GM19239 (cell line): ENCODE measurements at places on chromosomes 4 and X.

GRCh38 chr4:40471923-40472322 lies 136.8 kb downstream of the CHRNA9 start:
- no peak for DNase-seq

DNA sequence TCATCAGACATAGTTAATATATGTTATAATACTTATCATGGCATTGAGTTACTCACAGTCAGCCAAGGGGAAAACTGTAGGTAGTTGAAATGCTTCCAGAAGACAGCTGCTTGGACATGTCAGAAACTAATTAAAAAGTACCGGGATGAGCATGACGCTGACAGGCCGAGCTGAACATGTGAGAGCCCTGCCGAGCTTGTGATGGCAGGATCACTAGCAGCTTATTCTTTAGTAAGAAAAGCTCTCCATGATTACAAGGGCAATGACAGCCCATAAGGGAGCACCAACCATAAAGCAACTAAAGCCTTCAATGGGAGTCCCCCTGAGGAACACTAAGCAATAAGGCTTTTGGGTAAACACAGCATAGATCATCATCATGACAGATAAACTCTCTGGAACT lies 435.6 kb downstream of the TLL1 start:
- DNase-seq: no peak

GRCh38 chrX:113947548-113947947 lies 636.3 kb upstream of the HTR2C start:
- no peak for DNase-seq

- no peak for DNase-seq
Observed at GRCh38 chr4:5447755-5448154, 260.6 kb downstream of the EVC2 start.

- no peak for DNase-seq
Observed at GRCh38 chr4:16034010-16034748, 49.6 kb downstream of the PROM1 start.

GRCh38 chr4:102554992-102555391 lies 53.8 kb downstream of the NFKB1 start:
- no peak for DNase-seq

DNA sequence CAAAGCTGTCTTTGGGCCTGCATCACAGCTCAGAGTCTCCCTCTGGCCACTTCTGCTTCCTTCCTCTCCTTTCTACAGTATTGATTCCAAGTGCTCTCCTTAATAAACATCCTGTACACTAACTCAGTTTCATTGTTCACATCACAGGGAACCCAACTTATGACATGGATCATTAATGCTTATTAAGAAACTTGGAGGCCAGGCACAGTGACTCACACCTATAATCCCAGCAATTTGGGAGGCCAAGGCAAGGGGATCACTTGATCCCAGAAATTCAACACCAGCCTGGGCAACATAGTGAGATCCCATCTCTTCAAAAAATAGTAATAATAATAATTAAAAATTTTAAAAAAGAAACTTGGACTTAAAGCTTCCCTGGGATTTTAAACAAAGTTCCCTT lies 89.2 kb upstream of the EFHC2 start:
- no peak for DNase-seq

DNA sequence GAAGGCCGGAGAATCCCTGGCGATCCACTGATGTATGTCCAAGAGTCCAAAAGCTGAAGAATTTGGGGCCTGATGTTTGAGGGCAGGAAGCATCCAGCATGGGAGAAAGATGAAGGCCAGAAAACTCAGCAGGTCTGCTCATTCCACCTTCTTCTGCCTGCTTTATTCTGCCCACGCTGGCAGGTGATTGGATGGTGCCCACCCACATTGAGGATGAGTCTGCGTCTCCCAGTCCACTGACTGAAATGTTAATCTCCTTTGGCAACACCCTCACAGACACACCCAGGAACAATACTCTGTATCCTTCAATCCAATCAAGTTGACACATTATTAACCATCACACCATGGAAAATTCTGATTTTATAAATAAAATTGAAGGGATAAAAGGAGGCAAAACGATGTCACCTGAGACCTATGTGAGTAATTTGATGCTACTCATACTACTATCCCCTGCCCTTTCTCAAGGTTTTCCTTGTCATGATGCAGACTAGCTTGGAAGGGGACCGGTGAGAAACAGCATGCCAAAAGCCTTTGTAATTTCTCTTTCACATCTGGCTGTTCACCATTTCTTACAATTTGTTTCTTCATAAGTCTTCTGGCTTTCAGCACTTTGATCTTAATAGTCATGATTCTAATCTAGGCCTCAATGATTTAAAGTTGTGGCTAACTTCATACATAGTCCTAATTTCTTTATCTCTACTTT lies 9.7 kb upstream of the PYURF start:
- no peak for DNase-seq

GRCh38 chrX:72114807-72115206 lies 16.9 kb downstream of the RTL5 start:
- DNase-seq: no peak

- DNase-seq: no peak
Observed at GRCh38 chr4:141142423-141142822, 9.2 kb upstream of the RNF150 start.

- peak; percentile 22 for DNase-seq
Observed at GRCh38 chr4:154982187-154983047, 201.3 kb downstream of the RBM46 start.

DNA sequence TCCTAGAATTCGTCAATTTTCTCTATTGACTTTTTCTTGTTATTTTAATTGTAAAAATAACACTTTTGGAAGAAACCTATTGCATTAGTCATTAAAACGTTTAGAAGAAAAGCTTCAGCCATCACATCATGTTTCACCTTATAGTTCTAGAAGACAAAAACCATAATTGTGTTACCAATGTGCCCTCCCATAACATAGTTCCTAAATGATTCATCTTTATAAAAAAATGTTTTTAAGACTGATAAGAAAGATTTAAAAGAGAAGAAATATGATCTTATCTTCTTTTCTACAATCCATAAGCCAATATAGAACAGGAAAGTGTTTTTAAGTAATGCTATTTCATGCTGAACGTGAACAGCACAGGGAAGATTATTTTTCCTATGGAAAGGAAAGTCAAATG lies 316.6 kb upstream of the NDST4 start:
- DNase-seq: no peak

GRCh38 chr4:99853999-99854398 lies 37.4 kb downstream of the DAPP1 start:
- DNase-seq: no peak

- DNase-seq: no peak
Observed at GRCh38 chr4:183403486-183403885, 41.0 kb upstream of the CDKN2AIP start.

DNA sequence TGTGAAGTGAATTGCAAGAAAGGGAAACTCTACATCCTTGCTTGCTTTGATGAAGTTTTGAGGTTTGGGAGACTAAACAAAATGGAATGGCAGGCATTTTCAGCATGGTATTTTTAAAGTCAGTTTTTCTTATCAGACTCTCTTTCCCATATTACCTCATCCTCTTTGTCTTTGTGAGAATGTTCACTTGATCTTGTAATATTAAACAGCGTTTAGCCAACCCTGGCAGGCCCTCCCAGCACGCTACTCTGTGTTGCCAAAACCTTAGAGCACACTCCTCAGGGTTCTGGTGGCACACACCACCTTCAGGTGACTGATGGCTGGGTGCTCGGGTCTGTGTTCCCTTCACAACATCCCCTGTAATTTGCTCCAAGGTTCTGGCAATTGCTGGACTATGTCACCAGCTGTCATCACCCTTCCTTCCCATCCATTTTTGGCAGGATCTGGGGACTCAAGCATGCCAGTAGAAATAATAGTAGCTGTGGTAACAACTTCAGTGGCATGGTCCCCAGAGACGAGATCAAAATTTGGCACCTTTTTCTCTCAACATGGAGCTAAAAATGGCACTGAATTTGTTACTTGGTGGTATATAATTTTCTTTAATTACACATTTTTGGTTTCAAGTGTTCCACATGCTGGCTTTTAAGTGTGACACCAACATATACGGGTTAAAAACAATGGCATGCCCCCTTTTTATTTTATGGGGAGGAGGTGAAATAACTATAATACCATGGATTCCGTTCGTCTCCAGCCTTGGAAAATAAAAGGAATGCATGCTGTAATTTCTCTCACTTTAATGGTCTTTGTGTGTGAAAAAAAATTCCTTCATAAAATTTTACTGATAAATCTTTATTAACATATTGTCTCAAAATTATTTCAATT lies 273.1 kb downstream of the DCTD start:
- no peak for DNase-seq

- DNase-seq: no peak
Observed at GRCh38 chr4:111806331-111806730, 338.9 kb upstream of the FAM241A start.

DNA sequence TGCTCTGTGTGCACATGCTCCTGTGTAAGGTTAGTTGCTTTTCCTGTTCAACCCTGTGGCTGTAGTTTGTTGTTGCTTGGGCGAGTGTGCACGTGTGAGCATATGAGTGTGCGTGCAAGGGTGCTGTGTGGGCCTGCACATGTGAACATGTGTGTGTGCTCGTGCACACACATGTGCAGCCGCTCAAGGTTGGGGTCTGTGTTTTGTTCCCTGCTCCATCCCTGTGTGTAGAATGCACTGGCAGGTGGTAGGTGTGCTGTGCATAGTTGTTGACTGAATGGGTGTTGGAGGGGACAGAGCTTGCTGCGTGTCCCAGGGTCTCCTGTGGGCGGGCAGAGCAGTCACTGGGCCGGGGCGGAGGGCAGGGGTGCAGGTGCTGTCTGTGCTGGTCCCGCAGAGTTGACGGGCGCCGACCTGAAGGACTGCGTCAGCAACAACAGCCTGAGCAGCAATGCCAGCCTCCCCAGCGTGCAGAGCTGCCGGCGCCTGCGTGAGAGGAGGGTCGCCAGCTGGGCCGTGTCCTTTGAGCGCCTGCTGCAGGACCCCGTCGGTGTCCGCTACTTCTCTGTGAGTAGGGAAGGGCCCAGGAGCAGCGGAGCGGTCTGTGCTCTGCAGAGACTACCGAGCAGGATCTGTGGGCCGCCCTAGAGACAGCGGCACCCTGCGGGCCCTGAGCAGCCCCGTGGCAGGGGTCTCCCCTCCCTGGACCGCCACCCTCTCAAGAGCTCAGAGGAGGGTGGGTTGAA lies 27.9 kb upstream of the HGFAC start:
- DNase-seq: no peak

- DNase-seq: no peak
Observed at GRCh38 chrX:21412029-21412428, 37.8 kb downstream of the CNKSR2 start.

DNA sequence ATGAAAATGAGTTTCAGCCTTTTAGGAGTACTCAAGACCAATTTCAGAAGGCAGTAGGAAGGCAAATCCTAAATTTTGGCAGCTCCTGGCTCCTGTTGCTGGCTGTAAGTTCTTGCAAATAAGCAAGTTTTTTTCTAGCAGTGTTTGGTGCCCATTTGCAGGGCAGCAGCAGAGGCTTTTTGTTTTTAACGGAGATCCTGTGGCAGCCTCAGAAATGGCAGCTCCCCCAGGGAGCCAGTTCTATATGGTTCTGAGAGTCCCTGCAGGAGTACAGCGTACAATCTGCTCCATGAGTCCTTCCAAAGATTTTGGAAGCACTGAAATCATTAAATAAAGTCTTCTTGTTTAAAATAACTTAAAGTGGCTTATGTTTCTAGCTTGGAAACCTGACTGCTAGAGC lies 171.9 kb downstream of the NDST4 start:
- DNase-seq: no peak

GRCh38 chrX:130299279-130300009 lies 30.7 kb upstream of the ZNF280C start:
- no peak for DNase-seq

DNA sequence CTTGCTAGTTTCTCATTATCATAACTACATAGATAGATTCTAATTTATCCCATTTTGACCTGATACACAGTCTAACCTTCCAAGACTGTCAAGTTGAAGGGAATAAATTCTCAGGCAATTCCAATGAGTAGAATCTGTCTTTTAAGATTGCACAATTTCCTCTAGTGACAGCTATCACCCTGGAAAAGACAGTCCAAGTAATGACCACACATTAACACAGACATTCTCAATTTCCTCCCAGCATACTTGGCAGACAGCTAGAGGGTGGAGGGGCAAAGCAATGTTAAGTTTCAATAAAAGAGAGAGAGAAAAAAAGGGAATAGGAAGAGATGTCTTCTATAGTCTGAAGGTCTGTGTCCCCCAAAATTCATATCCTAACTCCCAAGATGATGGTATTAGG lies 234.7 kb downstream of the LDB2 start:
- DNase-seq: no peak
